ENCODE measurements at places on chromosomes 1 and 21.

GRCh38 chr1:197559244-197559643 is 216.0 kb downstream of the DENND1B start:
- DNase-seq = no peak

- DNase-seq = no peak
Measured at GRCh38 chr21:38639571-38640354, 141.5 kb upstream of the ERG start.

DNA sequence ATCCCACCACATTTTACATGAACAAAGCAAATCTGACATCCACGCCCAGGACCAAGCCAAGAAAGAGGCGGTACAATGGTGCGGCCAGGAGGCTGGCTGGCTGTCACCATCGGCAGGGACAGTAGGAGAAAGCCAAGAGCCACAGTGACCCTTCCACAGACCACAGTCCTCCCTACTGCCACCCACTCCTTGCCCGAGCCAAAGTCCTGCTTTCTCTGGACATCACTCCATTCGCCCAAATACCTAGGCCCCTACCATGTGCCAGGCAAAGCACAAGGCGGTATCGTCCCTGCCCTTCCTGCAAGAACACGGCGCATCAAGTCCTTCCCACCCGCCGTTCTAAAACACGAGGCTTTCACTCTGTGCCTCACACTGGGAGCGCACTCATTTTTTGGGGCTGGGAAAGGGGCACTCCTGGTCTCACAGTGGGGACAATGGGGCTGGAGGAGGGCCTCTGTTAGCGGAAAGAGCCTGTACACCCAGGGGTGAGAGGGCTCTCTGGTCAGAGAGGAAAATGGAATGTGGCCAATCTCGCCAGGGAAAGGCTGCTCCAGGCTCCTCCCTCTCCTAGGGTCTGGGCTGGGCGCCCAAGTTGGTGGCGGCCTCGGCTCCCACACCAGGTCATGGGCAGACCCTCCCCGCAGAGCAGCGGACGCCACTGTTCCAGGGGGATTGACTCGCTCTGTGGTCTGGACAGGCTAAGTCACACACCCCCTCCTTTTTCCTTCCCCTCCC is 26.5 kb downstream of the SSBP3 start:
- no peak for DNase-seq

DNA sequence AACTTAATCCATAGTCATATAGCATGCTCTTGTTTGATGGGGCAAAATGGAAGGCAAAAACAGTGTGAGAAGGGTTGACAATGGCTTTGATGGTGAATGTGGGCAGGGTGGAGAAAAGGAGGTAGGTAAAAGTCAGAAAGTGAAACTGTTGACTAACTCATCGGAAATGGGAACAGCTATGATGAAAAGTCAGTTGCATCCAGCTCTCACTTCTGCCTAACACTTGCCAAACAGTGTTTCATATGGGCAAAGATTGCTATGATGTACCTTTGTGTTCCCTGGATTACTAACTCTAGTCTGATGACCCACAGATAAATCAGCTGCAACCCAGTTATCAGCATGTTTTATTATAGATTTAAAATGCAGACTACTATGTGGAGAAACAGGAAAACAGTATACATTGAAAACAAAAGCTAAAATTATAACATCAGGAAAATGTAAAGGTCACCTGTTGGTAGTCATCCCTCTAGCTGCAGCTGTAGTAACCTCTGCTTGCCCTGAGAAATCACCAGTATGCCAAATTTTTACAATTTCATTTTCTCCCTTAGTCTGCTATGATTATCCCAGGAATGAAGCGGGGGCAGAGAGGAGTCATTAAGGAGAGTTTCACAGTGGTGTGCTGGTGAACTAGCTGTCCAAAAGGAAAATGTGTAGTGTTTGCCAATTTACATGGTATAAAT is 11.7 kb downstream of the TNFSF18 start:
- DNase-seq = no peak

- no peak for DNase-seq
Measured at GRCh38 chr1:30329263-30329753, 394.1 kb downstream of the MATN1 start.

DNA sequence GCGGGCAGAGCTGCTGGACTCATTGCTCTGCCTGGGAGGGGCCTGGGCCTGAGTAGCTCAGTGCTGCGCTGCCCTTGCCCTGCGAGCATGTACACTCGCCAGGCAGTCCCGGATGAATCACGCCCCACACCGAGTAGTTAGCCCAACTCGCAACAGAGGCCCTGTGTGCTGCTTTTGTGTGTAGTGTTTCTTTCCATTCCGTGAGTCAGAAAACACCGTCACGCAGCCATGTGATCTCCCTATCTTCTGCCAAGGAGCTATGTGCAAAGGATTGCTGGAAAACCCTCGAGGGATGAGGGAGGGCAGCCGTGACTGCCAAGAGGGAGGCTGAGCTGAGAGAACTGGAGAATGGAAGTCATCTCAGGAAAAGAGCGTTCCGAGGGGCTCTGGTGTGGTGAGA is 37.3 kb downstream of the NENF start:
- no peak for DNase-seq

DNA sequence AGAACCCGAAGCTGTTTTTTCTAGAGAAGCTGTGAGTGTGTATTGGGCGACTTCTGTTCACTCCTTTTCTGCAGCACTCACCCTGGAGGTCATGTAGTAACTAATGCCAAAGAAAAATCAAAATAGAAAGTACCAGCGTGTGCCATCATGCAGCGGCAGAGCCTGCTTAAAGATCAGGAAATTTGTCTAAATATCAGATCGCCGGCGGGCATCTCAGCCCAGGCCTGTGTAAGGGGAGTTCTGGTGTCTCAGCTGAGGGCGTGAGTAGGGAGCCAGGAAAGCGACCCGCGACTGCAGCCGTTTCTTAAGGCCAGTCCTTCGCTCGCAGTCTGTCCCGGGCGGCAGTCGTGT is 768 bp downstream of the EDARADD start:
- no peak for DNase-seq

DNA sequence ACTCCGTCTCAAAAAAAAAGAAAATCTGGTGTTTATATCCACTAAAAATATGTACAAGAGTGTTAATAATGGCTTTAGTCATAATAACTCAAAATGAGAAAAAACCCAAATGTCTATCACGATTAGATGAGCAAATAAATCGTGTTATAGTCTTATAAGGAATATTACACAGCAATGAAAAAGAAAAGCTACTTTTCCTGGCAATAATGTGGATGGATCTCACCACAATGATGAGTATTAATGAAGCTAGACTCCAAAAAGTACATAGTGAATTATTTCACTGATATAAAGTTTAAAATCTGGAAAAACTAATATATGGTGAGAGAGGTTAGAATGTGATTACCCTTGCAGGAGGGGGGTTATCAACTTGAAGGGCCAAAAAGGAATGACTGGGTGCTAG is 9.7 kb downstream of the CD244 start:
- no peak for DNase-seq

GRCh38 chr1:35575416-35575958 is 2.4 kb downstream of the TFAP2E start:
- no peak for DNase-seq

GRCh38 chr1:54273795-54274163 is 73.8 kb downstream of the MRPL37 start:
- DNase-seq = no peak

- no peak for DNase-seq
Measured at GRCh38 chr1:68279846-68280245, 47.5 kb upstream of the WLS start.

- no peak for DNase-seq
Measured at GRCh38 chr1:24018611-24019580, 38.8 kb upstream of the SRSF10 start.

DNA sequence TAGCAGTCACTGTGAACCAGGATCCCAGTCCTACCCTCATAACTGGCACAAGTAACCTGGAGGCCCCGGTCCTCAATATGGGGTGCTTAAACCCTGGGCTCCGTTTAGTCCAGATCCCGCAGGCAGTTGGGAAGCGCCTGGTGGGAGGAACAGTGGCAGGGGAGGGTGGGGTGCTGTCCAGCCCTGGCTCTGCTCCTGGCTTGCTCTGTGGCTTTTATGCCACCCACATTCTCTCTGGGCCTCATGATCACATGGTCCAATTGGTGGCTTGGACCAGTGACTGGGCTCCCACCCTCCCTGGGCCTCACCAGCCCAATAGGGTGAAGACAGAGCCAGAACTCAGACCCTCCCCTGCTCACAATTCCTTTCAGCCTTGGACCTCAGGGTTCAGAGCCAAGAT is 2.9 kb downstream of the CD164L2 start:
- no peak for DNase-seq

DNA sequence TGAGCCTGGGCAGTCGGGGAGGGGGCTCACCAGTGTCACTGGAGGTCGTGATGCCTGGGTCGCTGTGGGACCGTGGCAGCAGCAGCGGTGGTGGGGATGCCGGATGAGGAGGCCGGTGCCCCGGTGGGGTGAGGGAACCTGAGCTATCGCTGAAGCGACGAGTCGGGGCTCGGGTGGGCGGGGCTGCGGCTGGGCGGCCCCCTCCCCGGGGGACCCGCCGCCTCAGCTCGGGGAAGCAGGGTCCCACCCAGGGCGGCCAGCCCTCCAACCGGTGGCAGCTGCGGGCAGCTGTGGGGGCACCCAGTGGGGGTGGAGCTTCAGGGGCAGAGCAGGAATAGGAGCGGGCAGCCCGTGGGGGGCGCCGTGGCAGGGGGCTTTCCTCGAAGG is 5.0 kb downstream of the ENTREP3 start:
- no peak for DNase-seq

DNA sequence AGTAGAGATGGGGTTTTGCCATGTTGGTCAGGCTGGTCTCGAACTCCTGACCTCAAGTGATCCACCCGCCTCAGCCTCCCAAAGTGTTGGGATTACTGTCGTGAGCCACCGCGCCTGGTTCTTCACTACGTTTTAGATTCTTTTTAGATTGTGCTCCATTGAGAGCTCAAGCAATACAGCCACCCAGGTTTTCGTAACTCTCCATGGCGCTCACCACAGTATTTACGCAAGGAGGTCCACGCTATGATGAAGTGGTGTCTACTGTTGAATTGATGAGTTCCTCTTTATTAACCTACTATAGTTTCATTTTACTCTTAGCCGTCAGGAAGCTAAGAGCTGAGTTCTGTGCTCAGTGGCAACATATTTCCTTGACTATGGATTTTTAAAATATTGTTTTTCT is 1.8 kb upstream of the KIF1B start:
- DNase-seq = no peak

DNA sequence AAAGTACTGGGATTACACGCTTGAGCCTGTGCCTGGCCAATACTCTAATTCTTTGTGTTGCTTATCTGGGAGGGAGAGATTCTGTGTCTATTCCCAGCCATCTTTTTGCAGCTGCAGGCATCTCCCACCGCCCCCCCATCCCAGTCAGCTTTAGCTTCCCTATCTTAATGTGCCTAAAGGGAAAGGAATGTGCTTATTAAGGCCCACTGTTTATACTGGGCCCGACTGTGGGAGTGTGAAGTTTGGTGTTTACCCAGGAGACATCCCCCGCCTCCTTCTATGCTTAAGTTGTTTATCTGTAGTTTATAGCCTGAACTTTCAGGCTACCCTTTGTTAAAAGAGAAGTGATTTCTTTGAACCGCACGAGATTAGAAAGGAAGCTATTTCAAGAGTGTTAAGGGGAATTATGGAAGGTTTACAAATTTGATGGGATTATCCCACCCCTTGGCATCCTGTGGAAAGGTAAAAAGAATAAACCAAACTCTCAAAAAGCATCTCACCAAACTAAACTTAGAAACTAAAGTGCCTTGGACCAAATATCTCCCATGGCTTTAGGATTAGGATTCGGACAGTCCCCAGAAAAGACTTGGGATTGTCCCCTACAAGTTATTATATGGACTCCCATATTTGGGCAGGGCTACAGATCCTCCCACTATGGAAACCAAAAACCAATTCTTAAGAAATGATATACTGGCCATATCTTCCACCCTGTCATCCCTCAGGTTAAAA is 25.5 kb upstream of the ZNF496 start:
- no peak for DNase-seq

DNA sequence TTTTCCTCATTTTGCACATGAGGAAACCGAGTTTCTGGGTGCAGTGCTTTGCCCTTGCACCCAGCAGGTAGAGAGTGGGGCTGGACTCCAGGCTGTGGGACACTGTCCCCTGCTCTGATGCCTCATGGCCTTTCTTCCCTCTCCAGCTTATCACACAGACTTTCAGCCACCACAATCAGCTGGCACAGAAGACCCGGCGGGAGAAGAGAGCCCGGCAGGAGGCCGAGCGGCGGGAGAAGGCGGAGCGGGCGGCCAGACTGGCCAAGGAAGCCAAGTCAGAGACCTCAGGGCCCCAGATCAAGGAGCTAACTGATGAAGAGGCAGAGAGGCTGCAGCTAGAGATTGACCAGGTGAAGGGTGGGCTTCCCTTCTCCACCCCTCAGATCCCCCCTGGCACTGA is 19.0 kb downstream of the KDF1 start:
- DNase-seq = no peak

DNA sequence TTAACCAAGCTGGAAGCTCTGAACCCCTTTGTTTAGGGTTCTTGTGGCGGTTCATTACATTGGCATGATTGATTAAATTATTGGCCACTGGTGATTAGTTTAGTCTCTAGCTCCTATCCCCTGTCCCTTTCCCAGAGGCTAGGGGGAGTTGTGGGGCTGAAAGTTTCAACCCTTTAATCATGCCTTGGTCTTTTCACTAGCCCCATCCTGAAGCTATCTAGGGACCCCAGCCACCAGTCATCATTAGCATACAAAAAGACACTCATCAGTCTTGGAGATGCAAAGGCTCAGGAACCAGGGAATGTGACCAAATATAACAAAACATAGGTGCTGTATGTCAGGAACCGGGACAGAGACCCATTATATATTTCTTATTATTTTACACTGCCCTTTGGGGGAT is 34.7 kb upstream of the SNX27 start:
- DNase-seq = no peak

GRCh38 chr21:44763451-44764318 is 37.9 kb downstream of the UBE2G2 start:
- DNase-seq = no peak

DNA sequence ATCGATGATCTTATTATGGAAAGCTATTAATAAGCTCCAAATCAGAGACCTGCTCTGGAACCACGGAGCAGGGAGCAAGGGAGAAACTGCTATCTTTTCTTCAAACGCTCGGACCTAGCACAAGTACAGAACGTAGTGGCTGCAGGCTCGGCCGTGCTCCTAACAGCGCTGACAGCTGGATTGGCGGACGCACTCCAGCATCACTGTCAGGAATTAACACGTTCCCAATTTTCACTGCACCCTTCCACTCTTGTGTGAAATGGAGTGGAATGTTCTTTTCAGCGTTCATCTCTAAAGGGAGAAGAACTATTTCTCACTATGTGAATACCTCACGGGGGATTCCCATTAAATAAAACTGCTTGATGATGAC is 106.9 kb downstream of the ZNF281 start:
- DNase-seq = no peak

DNA sequence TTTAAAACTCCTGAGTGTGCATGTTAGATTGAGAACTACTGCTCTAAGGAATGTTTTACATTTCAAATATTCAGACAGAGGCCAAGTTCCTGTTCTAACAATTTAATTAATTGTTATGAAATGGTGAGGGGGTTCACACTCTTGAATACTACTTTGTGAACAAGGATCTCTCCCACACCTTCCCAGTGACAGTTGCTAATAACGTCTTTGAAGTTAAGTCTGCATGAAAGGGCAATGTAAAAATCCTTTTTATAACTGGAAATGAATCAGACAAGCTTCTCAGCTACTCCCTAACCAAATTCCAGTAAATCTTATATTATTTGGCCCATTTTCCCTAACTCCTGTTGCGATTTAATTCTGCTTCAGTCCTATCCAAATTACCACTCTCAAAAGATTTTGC is 828.5 kb upstream of the ADAMTS5 start:
- DNase-seq = no peak
